ENCODE measurements at places on chromosomes 11 and 22.

GRCh38 chr22:28750471-28750881, 8.6 kb downstream of the HSCB start:
- H3K4me3 ChIP-seq = no peak overlapping the region
- peaks cover 4% of the 10 kb centered on the region for H3K36me3 ChIP-seq
- H3K27me3 ChIP-seq = no peaks in the 10 kb centered on the region
- H3K27ac ChIP-seq = no peak overlapping the region

- 0 out of 2 replicates have a peak, but pooled peaks cover under 1% of the 10 kb centered on the region for H3K4me1 ChIP-seq
- H3K27ac ChIP-seq = no peak overlapping the region
- H3K27me3 ChIP-seq = peaks cover 36% of the 10 kb centered on the region
- no peak overlapping the region for H3K4me3 ChIP-seq
- no peaks in the 10 kb centered on the region for H3K36me3 ChIP-seq
- no peak for DNase-seq
Measured at GRCh38 chr11:117781627-117782026, 15.4 kb downstream of the DSCAML1 start.

- no peak for DNase-seq
- no peaks in the 10 kb centered on the region for H3K27me3 ChIP-seq
- H3K4me3 ChIP-seq = no peak overlapping the region
- no peaks in the 10 kb centered on the region for H3K36me3 ChIP-seq
Measured at GRCh38 chr22:28017558-28017820, 98.4 kb upstream of the PITPNB start.

DNA sequence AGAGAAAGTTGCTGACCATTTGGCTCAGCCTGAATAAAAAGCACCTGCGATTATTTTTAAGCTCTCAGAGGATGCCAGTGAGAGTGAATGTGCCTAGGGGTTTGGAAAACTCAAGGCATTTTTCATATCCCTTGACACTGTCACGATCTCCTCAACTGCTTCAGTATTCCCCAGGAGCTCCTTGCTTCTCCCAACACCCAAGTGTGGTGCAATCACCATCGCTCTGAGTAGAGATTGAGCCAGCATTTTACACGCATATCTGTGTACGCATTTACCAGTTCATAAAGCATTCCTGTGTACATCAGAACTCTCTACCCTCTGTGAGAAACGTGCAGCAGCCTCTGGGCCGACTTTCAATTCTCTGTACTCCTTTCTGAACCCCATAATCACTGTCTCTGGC, 1.3 kb downstream of the SRRD start:
- peak overlapping the region; percentile 89 for H3K4me3 ChIP-seq
- H3K4me1 ChIP-seq = peaks cover 25% of the 10 kb centered on the region
- peaks cover 8% of the 10 kb centered on the region for H3K36me3 ChIP-seq
- H3K27ac ChIP-seq = no peak overlapping the region
- H3K27me3 ChIP-seq = no peaks in the 10 kb centered on the region

- no peak overlapping the region for H3K4me3 ChIP-seq
- 0 out of 2 replicates have a peak, but pooled peaks cover 2% of the 10 kb centered on the region for H3K4me1 ChIP-seq
- no peaks in the 10 kb centered on the region for H3K36me3 ChIP-seq
- peaks cover 6% of the 10 kb centered on the region for H3K27me3 ChIP-seq
- DNase-seq = no peak
Measured at GRCh38 chr22:41979423-41980250, 10.4 kb downstream of the SEPTIN3 start.

- H3K27ac ChIP-seq = no peak overlapping the region
- H3K36me3 ChIP-seq = no peaks in the 10 kb centered on the region
- H3K27me3 ChIP-seq = no peaks in the 10 kb centered on the region
- H3K4me3 ChIP-seq = no peak overlapping the region
- no peak for DNase-seq
Measured at GRCh38 chr11:12531681-12532080, 142.5 kb upstream of the TEAD1 start.

- DNase-seq = no peak
- H3K4me3 ChIP-seq = no peak overlapping the region
- peaks cover 2% of the 10 kb centered on the region for H3K27me3 ChIP-seq
- H3K36me3 ChIP-seq = no peaks in the 10 kb centered on the region
- H3K27ac ChIP-seq = no peak overlapping the region
- no peaks in the 10 kb centered on the region for H3K4me1 ChIP-seq
Measured at GRCh38 chr11:117126223-117126965, 17.7 kb upstream of the PAFAH1B2 start.

- no peak overlapping the region for H3K27ac ChIP-seq
- no peak for DNase-seq
- no peaks in the 10 kb centered on the region for H3K4me1 ChIP-seq
- no peaks in the 10 kb centered on the region for H3K27me3 ChIP-seq
Measured at GRCh38 chr22:35785181-35785923, 67.7 kb downstream of the APOL5 start.

- H3K4me1 ChIP-seq = no peaks in the 10 kb centered on the region
- peaks cover 4% of the 10 kb centered on the region for H3K27me3 ChIP-seq
- DNase-seq = no peak
- H3K27ac ChIP-seq = no peak overlapping the region
Measured at GRCh38 chr11:125070699-125071254, 7.7 kb downstream of the SLC37A2 start.

- DNase-seq = peak; percentile 7
Measured at GRCh38 chr11:28176351-28176750, 68.2 kb downstream of the METTL15 start.

DNA sequence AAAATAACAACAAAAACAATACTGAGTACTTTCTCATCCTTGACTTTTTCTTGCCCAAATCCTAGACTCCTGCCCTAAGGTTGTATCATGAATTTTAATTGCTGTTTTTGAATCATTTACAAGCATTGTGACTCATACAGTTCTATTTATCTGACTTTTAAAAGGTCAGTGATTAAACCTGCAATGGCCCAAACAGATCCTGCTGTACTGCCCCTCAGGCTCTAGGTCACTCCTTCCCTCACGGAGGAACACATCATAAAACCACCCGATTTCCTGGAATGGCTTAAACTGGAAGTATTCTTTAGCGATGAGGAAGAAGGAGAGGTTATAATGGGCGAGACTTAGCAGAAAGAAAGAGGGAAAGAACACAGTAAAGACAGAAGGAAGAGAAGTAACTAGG, 12.3 kb downstream of the ARFGAP3 start:
- no peak overlapping the region for H3K27ac ChIP-seq
- peaks cover 2% of the 10 kb centered on the region for H3K36me3 ChIP-seq
- H3K4me3 ChIP-seq = no peak overlapping the region
- H3K4me1 ChIP-seq = no peaks in the 10 kb centered on the region
- no peaks in the 10 kb centered on the region for H3K27me3 ChIP-seq

- H3K36me3 ChIP-seq = no peaks in the 10 kb centered on the region
- no peak overlapping the region for H3K27ac ChIP-seq
- no peak overlapping the region for H3K4me3 ChIP-seq
- H3K27me3 ChIP-seq = no peaks in the 10 kb centered on the region
Measured at GRCh38 chr11:77753230-77753629, 67.3 kb downstream of the RSF1 start.

- H3K4me3 ChIP-seq = no peak overlapping the region
- DNase-seq = no peak
- H3K27ac ChIP-seq = no peak overlapping the region
- H3K27me3 ChIP-seq = no peaks in the 10 kb centered on the region
- no peaks in the 10 kb centered on the region for H3K36me3 ChIP-seq
Measured at GRCh38 chr11:2100361-2101170, 38.6 kb downstream of the IGF2 start.

DNA sequence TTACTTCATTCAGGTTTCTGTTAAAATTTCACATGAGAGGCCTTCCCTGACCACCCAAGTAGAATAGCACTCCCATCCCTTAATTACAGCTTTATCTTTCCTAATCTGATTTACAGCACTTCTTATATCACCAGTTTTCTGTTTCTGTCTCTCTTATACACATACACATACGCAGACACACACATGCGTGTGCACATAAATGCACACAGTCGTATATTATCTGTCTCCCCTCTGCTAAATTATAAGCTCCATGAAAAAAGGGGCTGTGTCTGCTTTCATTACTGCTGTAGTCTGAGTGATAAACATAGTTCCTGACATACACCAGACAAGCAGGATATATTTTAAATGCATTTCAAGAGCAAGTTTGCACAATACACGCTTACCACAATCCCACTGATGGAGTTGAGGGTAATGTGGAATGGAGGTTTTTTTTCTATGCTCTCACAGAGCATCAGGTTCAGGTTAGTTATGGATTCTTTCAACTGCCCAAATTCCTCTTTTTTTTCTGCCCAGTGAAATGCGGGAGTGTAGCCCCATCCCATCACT, 13.7 kb upstream of the TOP3B start:
- no peaks in the 10 kb centered on the region for H3K27me3 ChIP-seq
- no peak overlapping the region for H3K4me3 ChIP-seq
- no peaks in the 10 kb centered on the region for H3K4me1 ChIP-seq
- H3K36me3 ChIP-seq = no peaks in the 10 kb centered on the region
- no peak overlapping the region for H3K27ac ChIP-seq

DNA sequence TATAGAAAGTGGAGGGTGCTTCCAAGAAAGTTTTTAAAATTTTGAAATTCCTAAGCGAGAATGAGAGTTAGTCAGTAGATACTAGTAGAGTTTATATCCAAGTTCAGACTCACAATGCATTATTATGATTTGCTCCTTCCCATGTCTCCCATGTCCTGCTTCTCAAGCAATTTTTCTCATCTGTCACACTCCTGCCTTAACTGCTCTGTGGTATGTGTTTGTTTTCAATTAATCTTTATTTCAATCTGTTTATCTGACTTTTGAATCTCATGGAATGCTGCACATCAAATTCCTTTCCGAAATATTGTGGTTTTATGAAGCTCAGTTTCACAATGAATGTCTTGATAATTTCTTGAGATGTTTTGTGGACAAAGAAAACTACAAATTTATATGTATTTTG, 18.1 kb downstream of the THY1 start:
- H3K27ac ChIP-seq = no peak overlapping the region
- no peaks in the 10 kb centered on the region for H3K27me3 ChIP-seq
- no peak for DNase-seq

- no peaks in the 10 kb centered on the region for H3K36me3 ChIP-seq
- peak within 1 kb of the TSS; percentile 80 for H3K4me3 ChIP-seq
- no peak for DNase-seq
- no peaks in the 10 kb centered on the region for H3K27me3 ChIP-seq
Measured at GRCh38 chr22:37519268-37520195, at the start of gene CARD10. CARD10 (minus strand) TSS chr22:37519415; CDS start chr22:37519200, 215 bp downstream.

DNA sequence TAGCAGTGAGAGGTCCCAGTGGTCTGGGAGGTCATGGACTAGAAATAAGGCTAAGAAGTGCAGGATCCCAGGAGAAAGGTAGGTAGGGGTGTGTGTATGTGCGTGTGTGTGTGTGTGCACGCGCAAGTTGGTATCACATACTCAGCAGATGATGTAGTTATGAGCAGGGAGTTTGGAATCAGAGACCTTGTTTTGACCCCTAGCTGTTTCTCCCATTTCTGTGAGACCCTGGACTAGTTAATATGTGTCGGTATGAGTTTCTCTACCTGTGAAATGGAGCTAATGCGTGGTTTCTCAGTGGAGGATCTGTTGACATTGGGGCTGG, 1.3 kb downstream of the SERPING1 start:
- H3K27me3 ChIP-seq = no peaks in the 10 kb centered on the region
- H3K4me3 ChIP-seq = no peak overlapping the region
- H3K4me1 ChIP-seq = no peaks in the 10 kb centered on the region
- no peaks in the 10 kb centered on the region for H3K36me3 ChIP-seq
- no peak overlapping the region for H3K27ac ChIP-seq

DNA sequence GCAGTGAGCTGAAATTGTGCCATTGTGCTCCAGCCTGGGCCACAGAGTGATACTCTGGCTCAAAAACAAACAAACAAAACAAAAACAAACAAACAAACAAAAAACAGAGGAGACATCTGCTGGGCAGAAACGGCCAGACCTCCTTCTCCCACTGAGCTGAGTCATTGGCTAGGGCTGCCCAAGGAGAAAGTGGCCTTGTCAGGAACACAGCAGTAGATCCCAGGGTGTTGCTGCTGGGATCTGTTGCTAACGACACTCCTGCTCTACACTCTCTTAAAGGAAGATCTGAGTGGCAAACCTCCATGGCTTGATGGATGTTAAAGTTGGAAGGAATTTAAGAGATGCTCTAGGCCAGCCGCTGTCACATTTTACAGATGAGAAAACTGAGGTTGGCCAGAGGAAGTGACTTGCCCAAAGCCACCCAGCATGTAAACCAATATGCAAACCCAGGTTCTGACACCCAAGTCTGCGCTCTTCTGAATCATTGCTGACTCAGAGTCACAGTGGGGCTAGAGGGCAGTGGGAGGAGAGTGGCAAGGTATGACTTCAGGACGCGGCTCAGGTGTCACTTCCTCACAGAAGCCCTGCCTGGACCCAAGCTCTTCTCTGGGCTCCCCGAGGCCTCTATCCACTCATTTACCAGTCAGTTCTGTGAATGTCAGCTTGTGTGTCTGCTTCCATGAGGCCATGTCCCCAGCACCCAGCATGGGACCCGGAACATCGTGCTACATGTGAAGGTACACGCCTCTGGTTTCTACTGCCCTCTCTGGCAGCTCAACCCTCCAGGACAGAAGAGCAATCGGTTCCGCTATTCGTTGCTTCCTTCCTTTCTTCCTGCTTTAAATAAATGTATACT, 11.3 kb upstream of the GDPD5 start:
- H3K27me3 ChIP-seq = no peaks in the 10 kb centered on the region
- H3K4me1 ChIP-seq = peaks cover 20% of the 10 kb centered on the region
- no peak for DNase-seq
- H3K4me3 ChIP-seq = no peak overlapping the region
- no peaks in the 10 kb centered on the region for H3K36me3 ChIP-seq

- H3K27ac ChIP-seq = no peak overlapping the region
- H3K27me3 ChIP-seq = no peaks in the 10 kb centered on the region
Measured at GRCh38 chr11:48002561-48002960, 22.2 kb downstream of the PTPRJ start.

All from Panc1 (cell line).